ENCODE measurements at places on chromosomes 1 and 21.
A peak's percentile ranks its signal among the peaks of the same experiment; 100 is the strongest.

GRCh38 chr1:163772246-163772645 is 450.5 kb downstream of the NUF2 start:
- no peak for DNase-seq

- DNase-seq: no peak
Observed at GRCh38 chr1:246139745-246140182, 367.3 kb downstream of the SMYD3 start.

DNA sequence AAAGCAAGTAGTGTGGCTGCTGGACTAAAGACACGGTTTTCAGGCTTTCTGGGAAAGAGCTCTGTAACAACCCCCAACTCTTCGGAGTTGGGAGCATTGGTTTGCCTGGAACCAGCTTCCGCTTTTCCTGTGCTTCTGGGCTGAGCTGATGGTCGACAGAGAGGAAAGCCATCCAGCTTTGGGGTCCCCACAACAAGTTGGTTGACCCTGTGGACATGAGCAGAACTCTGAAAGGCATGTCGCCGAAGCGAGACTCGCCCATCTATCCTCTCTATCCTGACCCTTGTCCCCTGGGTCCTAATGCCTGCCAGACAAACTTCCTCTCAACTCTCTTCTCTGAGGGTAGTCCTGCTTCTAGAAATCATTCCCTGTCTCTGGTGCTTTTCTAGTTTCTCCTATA is 31.9 kb upstream of the FCGR2A start:
- no peak for DNase-seq

- no peak for DNase-seq
Observed at GRCh38 chr1:215780139-215780538, 213.0 kb downstream of the KCTD3 start.

DNA sequence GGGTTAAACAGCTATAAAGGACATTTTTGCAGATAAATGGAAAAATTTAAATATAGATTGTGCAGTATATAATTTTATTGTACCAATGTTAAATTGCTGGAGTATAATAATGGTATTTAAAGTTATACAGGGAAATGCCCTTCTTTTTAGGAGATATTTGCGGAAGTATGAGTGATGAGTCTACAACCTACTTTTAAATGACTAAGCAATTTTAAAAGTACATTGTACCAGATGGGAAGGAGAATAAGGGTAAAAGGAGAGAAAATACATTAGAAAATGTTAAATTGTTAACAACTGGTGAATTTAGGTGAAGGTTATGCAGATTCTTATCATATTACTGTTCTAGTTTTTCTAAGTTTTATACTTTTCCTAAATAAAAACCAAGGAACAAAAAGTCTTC is 91.8 kb downstream of the ZZZ3 start:
- DNase-seq: no peak

DNA sequence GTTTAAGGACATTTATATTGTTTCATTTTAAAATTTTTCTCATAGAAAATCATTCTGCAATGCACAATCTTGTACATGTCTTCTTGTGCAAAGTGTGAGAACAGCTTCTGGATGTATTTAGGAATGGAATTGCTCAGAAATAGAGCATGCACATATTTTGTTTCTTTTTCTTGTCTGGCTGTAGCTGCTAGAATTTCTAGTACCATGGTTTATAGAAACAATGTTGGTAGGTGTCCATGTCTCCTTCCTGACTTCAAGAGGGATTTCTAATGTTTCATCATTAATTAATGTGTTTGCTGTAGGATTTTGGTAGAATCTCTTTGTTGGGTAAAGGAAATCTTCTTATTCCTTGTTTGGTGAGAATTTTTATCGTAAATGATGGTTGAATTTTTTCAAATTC is 99.0 kb downstream of the RYR2 start:
- no peak for DNase-seq

DNA sequence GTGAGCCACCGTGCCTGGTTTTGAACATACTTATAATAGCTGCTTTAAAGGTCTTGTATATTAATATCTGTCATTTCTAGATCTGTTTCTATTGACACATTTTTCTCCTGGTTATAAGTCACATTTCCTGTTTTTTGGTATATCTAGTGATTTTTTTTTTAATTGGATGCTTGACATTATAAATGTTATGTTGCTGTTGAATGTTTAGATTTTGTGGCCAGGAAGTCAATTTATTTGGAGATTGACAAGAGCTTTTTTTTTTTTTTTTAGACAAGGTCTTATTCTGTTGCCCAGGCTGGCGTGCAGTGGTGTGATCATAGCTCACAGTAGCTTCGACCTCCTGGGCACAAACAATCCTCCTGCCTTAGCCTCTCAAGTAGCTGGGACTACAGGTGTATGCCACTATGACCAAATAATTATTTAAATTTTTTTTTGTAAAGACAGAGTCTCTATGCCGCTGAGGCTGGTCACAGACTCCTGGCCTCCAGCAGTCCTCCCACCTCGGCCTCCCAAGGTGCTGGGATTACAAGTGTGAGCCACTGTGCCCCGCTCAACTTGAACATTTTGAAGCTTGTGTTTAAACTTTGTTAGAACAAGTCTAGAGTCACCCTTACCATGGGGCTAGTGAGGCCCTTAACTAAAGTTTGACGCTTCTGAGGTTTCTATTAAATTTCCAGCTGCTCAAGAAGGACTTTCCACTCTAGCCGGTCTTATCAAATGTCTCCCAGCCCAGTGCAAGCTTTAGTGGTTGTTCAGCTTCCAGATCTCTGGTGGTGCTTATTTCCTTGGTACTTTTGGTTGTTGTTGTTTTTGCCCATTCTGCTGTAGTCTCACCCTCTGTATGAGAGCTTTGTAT is 8.6 kb upstream of the CHI3L2 start:
- no peak for DNase-seq

DNA sequence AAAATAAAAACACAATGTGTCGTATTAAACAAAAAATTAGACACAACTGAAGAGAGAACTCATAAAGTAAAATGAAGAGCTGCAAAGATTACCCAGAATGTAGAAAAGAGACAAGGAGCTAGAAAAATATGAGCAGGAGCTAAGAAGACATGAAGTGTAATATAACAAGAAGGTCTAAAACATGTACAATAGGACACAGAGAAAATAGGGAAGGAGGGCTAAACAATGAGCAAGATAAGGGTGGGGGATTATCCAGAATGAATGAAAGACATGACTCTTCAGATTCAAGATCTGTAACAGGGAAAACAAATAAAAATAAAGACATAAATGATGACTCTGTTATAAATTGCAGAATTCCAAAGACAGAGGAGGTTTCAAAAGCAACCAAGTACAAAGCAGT is 38.3 kb downstream of the PRDM15 start:
- no peak for DNase-seq

DNA sequence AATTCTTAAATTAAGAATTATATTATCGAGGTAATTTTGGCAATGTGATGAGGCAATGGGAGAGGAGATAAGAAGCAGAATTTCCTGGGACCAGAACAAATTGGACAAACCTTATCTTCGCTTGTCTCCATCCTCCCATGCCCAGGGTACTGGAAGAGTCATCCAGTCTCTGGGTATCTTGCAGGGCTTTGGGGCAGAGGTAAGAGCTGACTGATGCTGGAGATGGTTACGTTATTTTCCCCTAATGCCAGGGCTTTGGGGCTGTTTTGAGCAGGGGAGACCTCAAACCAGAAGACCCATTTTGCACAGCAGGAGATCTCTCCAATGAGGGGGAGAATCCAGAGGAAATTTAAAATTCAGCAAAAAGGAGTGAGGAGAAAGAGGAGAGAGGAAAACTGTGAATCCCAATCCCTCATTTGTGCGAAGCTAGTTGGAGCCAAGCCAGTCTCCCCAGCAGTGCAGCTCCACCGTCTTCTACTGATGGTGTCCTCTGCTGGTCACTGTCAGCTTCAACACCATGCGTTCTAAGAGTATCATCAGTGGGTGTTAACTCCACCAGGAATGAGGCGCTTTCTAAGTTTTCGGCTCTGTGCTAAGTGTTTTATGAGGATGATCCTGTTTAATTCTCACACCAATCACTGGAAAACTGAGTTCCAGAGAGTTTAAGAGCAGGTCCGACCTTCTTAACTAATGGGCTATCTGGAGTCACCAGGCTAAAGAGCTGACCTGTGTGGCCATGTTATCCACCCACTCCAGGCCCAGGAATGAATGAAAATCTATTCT is 86.8 kb upstream of the CD34 start:
- peak; percentile 44 for DNase-seq

DNA sequence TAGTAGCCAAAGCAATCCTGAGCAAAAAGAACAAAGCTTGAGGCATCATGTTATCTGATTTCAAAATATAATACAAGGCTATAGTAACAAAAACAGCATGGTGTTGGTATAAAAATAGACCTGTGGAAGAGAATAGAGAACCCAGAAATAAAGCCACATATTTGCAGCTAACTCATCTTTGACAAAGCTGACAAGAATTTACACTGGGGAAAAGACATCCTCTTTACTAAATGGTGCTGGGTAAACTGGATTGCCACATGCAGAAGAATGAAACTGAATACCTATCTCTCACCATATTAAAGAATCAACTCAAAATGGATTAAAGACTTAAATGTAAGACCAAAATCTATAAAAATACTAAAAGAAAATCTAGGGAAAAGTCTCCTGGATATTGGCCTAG is 59.5 kb upstream of the CD55 start:
- DNase-seq: no peak

DNA sequence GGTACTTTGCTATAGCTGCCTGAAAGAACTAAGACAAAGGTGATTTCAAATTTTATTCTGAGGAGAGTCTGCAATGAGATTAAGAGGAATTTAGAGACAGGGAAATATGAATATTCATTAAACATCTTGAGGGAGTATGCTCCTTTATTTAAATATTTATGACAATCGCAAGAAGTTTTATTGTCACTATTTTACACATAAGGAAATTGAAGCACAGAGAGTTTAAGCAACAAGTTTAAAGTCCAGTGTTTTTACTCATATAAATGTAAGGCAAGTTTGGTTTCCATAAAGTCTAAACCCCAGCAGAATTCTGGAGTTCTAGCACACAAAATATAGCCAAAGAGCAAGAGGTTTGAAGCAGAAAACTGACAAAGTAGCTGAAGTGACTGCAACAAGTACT is 49.3 kb upstream of the SAMSN1 start:
- no peak for DNase-seq

DNA sequence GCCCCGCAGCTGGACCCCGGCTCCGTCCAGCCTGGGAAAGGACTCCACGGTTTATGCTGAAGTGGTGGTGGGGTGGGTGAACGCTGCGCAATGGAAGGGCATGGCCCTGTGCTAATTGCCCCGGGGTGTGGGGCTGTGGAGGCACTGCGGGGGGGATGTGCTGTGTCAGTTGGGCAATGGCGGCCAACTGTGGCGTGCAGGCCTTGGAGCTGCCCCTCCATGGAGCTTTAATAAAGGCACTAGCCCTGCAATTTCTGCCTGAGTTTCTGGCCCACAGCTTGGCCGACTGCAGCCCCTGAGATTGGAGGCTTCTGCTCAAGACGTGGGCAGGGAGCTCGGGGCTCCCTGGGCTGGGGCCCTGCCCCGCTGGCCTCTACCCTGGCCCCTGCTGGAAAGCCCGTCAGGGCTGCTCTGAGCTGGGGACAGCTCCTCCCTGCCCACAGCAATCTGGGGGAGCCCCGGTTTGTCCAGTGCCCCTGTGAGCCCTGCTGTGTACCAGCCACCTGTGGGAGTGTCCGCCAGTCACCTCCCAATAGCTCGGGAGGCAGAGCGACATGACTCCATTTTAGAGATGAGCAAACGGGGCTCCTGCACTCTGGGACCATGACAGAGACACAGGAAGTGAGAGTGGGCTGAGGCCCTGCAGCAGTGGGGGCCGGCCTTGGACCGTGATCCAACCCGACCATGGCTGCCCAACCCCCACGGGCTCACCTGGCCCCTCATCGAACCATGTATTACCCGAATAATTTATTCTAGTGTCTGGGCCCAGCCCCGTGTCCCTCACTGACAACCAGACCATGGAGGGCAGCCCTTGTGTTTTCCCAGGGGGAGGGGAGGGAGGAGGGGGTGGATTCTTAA is 8.7 kb upstream of the TNFRSF14 start:
- DNase-seq: no peak

GRCh38 chr1:197738927-197739326 is 36.4 kb downstream of the DENND1B start:
- DNase-seq: no peak

- no peak for DNase-seq
Observed at GRCh38 chr1:203346060-203346768, 4.7 kb downstream of the FMOD start.

GRCh38 chr1:58238846-58239245 is 307.7 kb downstream of the OMA1 start:
- no peak for DNase-seq

GRCh38 chr1:117670976-117671780 is 65.3 kb downstream of the TENT5C start:
- no peak for DNase-seq

- no peak for DNase-seq
Observed at GRCh38 chr1:67551375-67551774, 121.2 kb upstream of the SERBP1 start.

- no peak for DNase-seq
Observed at GRCh38 chr1:23290836-23291565, 53.1 kb downstream of the HNRNPR start.
